Stimulated activated CD4-positive, alpha-beta T cell treated with anti-CD3 and anti-CD28 coated beads, Interleukin-12 subunit alpha, Interleukin-12 subunit beta, amount 100 ng/mL, for 24 hours (primary cell): ENCODE measurements at places on chromosomes 6 and 20.

DNA sequence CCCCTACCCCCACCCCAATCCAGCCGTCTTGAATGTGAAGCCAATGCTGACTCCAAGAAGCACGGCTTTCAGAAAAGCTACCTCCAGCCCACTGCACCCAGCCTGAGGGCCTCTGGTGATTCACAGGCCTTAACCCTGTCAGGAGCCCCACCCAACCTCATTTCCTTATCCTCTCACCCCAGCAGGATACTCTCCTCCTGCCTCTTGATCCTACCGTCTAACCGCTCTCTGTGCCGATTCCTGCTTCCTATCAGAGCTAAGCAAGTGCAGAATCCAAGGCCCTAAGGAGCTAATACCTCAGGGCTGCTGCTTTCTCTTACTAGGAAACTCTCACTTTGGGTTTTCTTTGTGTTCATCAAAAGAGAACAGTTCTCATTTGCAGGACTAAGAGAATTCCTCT, 47.2 kb downstream of the TRERF1 start:
- DNase-seq = peak; percentile 26

DNA sequence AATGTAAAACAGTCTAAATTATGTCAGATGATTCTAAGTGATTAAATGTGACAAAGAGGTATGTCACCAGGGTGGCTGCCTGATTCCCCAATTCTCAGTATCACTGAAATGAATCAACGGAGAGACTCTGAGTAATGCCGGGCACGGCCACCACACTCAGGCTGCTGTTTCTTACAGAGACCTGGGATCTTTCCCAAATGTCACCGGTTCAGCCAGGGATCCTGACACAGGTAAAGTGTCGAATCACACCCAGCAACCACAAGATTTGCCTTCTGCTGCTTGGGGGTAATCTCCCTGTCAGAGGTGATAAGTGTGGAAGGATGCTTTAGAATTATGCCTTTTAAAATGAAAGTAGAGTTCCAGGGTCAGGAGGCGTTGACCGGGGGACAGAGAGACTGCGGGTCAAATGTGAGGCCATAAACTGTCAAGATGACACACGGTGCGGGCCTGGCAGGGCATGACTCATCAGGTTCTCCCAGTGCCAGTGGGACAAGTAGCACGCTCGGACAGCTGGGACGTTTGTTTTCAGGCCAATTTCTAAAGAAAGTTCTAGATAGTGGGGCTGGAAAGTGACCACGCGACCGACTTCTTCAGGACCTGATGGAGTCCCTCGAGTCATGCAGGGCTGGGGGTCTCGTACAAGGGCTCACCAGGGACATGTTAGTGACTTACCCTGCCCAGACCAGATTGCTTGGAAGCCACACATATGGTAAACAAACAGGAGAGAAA, 48.9 kb downstream of the PRDM1 start:
- DNase-seq = no peak

- no peak for DNase-seq
Measured at GRCh38 chr20:34736106-34736735, 32.1 kb downstream of the TP53INP2 start.

GRCh38 chr20:25005220-25005619, 12.7 kb upstream of the APMAP start:
- no peak for DNase-seq
